ENCODE measurements at places on chromosomes 12 and 14. TPM values are rescaled to one million over a fixed set of nuclear protein-coding genes. Genes with fewer than 3 reads are reported as not detected.

GRCh38 chr12:4445156-4446101 lies at the start of gene FGF6:
TSS of gene FGF6 (minus strand) at chr12:4445815. CDS start at chr12:4445570, 245 bp downstream.
- peaks cover 6% of the 10 kb centered on the region for H3K36me3 ChIP-seq
- no peak within 1 kb of the TSS for H3K4me3 ChIP-seq

TEDC1 gene
- total RNA-seq = 26.2 TPM

LRFN5 gene
- total RNA-seq = 3.0 TPM

- peak; percentile 32 for DNase-seq
- H3K4me3 ChIP-seq = no peak overlapping the region
- no peak overlapping the region for H3K27ac ChIP-seq
- peaks cover 3% of the 10 kb centered on the region for H3K4me1 ChIP-seq
Observed at GRCh38 chr12:79121486-79121885, 256.9 kb downstream of the SYT1 start.

HOXC9 gene
- not detected for total RNA-seq

DCN gene
- not detected for total RNA-seq

GRCh38 chr12:71070416-71071128 lies 87.2 kb downstream of the TSPAN8 start:
- H3K36me3 ChIP-seq = no peaks in the 10 kb centered on the region
- no peaks in the 10 kb centered on the region for H3K4me1 ChIP-seq
- H3K27me3 ChIP-seq = no peaks in the 10 kb centered on the region
- H3K4me3 ChIP-seq = no peak overlapping the region
- no peak overlapping the region for H3K27ac ChIP-seq

- no peaks in the 10 kb centered on the region for H3K27me3 ChIP-seq
- peaks cover 6% of the 10 kb centered on the region for H3K4me1 ChIP-seq
- DNase-seq = no peak
- H3K4me3 ChIP-seq = no peak overlapping the region
Observed at GRCh38 chr14:52876806-52877205, 74.0 kb downstream of the FERMT2 start.

ESR2 gene
- total RNA-seq = 0.11 TPM

DNA sequence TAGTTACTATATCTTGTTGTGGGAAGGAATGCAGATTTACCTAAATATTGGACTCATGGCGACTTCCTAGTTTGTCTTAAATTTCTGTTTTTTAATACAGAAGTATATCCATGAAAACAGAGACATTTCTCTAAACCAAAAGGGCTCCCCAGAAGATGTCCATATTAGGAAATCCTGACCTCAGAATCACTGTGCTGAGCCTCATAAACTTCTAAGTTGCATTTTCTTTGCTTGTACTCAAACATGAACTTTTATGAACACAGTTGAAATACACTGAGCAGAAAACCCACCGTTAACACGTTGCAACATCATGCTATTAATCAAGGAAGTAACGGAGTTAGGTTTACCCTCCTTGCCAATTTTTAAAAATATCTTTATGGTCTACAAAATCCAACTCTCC lies 42.9 kb upstream of the NR2C1 start:
- H3K4me3 ChIP-seq = no peak overlapping the region
- H3K27me3 ChIP-seq = no peaks in the 10 kb centered on the region
- no peak overlapping the region for H3K27ac ChIP-seq
- peaks cover 2% of the 10 kb centered on the region for H3K4me1 ChIP-seq
- DNase-seq = no peak

DPY19L2 gene
- total RNA-seq = 4.9 TPM

GRCh38 chr12:50102646-50103309 lies 1.0 kb upstream of the GPD1 start:
- no peak overlapping the region for H3K4me3 ChIP-seq
- H3K4me1 ChIP-seq = no peaks in the 10 kb centered on the region
- no peak overlapping the region for H3K27ac ChIP-seq
- peaks cover 43% of the 10 kb centered on the region for H3K36me3 ChIP-seq
- no peak for DNase-seq

GRCh38 chr12:117818400-117818799 lies 150.4 kb downstream of the KSR2 start:
- H3K4me3 ChIP-seq = no peak overlapping the region
- H3K27ac ChIP-seq = no peak overlapping the region
- H3K36me3 ChIP-seq = no peaks in the 10 kb centered on the region
- H3K27me3 ChIP-seq = no peaks in the 10 kb centered on the region

- no peaks in the 10 kb centered on the region for H3K27me3 ChIP-seq
- no peaks in the 10 kb centered on the region for H3K4me1 ChIP-seq
- H3K4me3 ChIP-seq = no peak overlapping the region
- no peak overlapping the region for H3K27ac ChIP-seq
- H3K36me3 ChIP-seq = peaks cover 5% of the 10 kb centered on the region
- DNase-seq = no peak
Observed at GRCh38 chr14:105099778-105100177, 34.5 kb upstream of the GPR132 start.

DNA sequence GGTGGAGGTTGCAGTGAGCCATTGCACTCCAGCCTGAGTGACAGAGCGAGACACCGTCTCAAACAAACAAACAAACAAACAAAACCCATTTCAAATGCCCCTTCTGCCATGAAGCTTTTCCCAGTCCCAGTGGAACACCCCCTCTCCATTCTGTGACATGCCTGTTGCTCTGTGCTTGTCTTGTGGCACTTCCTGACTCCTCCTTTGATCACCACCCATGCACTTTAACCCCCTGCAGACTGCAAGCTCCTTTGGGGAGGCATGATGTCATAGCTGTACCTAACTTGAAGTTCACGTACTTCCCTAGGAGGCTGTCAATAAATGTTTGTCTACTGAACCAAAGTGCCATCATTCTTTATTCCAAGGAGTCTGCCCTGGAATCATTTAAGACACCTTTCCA lies 64.7 kb downstream of the TMCC3 start:
- no peak overlapping the region for H3K4me3 ChIP-seq
- no peaks in the 10 kb centered on the region for H3K4me1 ChIP-seq
- no peaks in the 10 kb centered on the region for H3K36me3 ChIP-seq

GRCh38 chr14:22448905-22449599 lies 140.0 kb downstream of the DAD1 start:
- H3K4me3 ChIP-seq = no peak overlapping the region
- no peaks in the 10 kb centered on the region for H3K36me3 ChIP-seq
- DNase-seq = no peak
- H3K27me3 ChIP-seq = no peaks in the 10 kb centered on the region
- no peaks in the 10 kb centered on the region for H3K4me1 ChIP-seq

FAM186B gene
- 0.46 TPM for total RNA-seq

GRCh38 chr14:22466491-22466890 lies 122.5 kb downstream of the DAD1 start:
- no peaks in the 10 kb centered on the region for H3K4me1 ChIP-seq
- no peak for DNase-seq
- H3K4me3 ChIP-seq = no peak overlapping the region
- H3K27ac ChIP-seq = no peak overlapping the region
- no peaks in the 10 kb centered on the region for H3K36me3 ChIP-seq

KLHL33 gene
- total RNA-seq = 0.04 TPM

All from H9 (cell line).